ENCODE measurements at places on chromosomes 16 and 17.
A peak's percentile ranks its signal among the peaks of the same experiment; 100 is the strongest.

- DNase-seq = no peak
These were observed 107.8 kb downstream of the YPEL2 start for GRCh38 chr17:59439262-59439661.

DNA sequence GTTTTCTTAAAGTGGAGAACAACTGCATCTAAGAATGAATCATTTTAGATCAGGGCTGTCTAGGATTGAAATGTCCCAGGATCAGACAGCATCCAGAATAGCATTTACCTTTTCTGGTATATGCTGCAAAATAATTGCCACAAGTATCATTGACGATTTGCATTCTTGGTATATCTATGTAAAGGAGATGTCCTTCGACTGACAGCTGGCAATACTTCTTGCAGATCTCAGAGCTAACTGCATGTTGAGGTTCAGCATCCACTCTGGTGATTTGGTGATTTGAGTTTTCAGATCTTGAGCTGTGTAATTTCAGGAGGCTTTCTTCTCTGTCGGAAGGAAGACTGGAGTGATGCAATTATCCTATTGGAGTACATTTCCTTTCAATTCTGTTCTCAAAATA, 78.1 kb upstream of the CPHXL start:
- DNase-seq = no peak

DNA sequence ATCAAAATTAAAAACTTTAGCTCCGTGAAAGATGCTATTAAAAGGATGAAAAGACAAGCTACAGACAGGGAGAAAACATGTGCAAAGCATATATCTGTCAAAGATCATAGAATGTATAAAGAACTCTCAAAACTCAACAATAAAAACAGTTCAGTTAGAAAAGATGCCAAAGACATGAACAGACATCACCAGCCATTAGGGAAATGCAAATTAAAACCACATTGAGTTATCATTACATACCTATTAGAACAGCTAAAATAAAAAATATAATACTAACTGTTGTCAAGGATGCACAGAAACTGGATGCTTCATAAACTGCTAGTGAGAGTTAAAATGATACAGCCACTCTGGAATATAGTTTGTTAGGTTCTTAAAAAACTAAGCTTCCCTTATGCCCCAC, 58.8 kb downstream of the NFATC3 start:
- no peak for DNase-seq

- DNase-seq = no peak
These were observed 41.9 kb downstream of the JPH3 start for GRCh38 chr16:87644186-87644585.

DNA sequence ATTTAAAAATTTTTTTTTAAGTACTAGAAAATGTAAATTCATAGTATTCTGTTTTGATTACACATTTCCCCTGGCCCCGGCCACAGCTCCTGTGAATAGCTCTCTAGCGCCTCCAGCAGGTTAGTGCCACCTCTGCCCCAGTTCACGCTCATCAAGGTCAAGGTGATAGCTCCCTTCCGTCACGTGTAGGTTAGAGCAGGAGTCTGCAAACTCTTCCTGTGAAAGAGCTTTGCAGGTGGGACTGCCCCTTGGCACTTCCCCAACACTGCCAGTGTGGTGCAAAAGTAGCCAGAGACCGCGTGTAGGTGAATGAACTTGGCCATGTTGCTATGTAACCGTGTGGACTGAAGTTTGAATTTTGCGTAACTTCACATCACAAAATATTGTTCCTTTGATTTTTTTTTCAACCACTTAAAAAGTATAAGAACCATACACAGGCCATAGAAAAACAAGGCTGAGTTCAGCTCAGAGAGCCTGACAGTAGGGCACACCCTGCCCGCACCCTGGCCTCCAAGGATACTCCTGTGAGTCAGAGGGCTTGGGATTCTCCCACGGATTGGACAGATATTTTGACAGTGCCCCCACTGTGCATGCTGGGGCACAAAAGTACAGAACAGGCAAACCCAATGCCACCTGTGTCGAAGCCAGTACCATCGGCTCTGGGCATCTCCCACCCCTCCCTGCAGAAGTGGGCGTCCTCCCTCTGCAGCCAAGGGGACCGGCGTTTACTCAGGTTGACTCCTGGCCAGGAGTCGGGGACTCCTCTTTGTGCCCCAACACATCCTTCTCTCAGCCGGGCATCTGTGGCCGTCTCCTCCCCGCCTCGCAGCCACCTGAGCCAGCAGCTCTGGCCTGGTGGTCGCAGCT, 92.0 kb upstream of the CHMP6 start:
- peak; percentile 73 for DNase-seq

GRCh38 chr17:12429116-12429515, 236.6 kb upstream of the MYOCD start:
- no peak for DNase-seq

DNA sequence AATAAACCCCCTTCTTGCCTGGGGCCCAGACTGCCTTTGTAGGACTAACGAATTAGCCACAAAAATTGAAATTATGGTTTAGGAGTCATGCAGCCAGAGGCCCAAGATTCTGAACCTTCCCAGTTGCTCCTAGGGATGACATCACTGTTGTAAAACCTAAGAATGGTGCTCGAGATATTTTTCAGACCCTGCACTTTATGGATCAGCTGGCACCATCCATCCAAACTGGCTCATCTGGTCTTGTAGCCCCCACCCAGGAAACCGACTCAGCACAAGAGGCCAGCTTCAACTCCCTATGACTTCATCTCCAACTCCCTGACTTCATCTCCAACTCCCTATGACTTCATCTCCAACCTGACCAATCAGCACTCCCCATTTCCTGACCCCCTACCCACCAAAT, 10.9 kb upstream of the EVPL start:
- no peak for DNase-seq

DNA sequence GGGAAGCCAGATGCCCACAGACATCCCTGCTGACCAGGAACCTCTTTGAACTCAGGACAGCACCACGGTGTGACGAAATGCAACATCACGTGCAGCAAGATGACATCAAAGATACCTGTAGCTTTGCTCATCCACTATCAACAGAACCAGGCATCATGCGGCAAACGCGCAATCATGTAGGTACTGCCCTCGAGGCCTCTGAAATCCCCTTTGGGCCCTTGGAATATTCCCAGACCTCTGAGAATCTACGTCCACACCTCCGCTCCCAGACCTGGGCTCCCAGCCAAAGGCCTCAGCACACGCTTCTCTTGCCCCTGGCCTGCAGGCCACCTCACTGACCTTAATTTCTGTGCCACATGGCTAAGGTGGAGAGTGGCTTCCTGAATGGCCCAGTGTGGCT, 7.3 kb downstream of the CX3CL1 start:
- DNase-seq = no peak

GRCh38 chr16:17511340-17511739, 40.6 kb upstream of the XYLT1 start:
- no peak for DNase-seq

DNA sequence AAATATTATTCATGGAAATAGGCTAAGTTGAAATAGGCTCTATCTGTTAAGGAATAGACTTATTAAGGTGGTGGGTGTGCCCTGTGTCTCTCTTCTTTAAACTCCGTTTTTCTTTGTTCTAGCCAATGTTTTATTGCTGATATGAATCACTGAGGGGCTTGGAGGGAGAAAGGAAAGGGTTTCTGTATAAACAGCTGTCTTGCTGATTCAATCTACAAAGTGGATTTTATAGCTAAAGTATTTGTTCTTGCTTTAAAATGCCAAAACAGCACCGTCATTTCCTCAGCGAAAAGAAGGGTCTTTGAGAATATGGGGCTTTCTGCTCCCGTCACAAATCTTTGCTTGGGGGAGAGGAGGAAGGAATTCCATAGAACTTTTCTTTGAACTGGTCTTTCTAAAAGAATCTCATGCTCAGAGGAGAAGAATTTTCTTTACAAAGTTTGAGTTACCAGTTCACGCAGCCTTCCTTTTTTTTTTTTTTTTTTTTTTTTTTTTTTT, 39.3 kb downstream of the MSI2 start:
- no peak for DNase-seq

GRCh38 chr16:86319585-86320236, 190.6 kb upstream of the FOXF1 start:
- no peak for DNase-seq
